ENCODE measurements at places on chromosomes 2 and 18.

- no peak for DNase-seq
Measured at GRCh38 chr2:105784589-105784988, 39.9 kb downstream of the NCK2 start.

GRCh38 chr18:34493099-34493544, 217.0 kb upstream of the DTNA start:
- no peak for DNase-seq

DNA sequence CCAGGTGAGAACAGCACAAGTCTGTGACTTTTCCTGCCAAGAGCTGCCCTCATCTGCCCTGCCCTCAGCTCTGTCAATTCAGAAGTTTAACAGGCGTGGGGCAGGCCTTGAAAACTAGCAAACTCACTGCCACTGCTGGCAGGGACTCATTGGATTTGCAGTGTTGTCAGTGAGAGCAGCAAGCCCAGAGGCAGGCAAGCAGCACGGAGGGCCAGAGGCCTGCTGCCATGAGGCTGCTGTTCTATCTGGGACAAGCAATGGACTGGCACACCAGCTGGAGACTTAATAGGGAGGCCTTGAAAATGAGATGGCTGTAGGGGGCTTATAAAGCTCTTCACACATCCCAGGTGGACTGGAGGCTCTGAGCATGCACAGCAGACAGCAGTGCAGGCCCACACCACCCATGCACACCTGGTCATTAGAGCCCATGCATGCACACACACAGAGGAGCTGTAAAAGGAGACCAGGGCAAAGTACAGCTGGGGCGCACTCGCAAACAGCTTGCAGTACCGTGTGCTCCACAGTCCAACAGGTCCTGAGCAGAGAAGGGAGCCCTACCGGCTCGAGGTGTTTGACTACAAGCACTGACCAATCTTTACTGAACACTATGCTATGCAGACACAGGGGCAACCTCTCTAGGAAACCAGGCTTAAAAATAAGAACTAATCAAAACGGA, 28.7 kb downstream of the MGAT4A start:
- no peak for DNase-seq

DNA sequence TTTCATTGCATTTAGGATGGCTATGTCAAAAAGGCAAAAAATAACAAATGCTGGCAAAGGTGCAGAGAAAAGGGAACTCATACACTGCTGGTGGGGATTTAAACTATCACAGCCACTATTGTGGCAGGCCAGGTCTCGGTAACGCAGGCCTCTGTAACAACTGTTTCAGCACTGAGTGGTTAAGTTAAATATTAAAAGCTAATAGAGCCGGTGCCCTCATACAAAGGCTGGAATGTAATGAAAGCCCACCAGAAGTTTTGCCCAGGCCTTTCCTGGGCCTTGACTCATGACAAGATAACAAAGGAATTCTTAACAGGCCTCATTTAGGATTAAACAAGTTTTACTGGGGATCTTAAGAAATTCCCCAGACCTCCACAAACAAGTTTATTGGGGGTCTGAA, 10.7 kb downstream of the MERTK start:
- DNase-seq: no peak

GRCh38 chr2:74843899-74844298, 10.0 kb downstream of the HK2 start:
- DNase-seq: no peak

- no peak for DNase-seq
Measured at GRCh38 chr2:60317844-60318243, 235.6 kb downstream of the BCL11A start.

GRCh38 chr2:7771781-7772180, 854.6 kb downstream of the RNF144A start:
- DNase-seq: no peak

DNA sequence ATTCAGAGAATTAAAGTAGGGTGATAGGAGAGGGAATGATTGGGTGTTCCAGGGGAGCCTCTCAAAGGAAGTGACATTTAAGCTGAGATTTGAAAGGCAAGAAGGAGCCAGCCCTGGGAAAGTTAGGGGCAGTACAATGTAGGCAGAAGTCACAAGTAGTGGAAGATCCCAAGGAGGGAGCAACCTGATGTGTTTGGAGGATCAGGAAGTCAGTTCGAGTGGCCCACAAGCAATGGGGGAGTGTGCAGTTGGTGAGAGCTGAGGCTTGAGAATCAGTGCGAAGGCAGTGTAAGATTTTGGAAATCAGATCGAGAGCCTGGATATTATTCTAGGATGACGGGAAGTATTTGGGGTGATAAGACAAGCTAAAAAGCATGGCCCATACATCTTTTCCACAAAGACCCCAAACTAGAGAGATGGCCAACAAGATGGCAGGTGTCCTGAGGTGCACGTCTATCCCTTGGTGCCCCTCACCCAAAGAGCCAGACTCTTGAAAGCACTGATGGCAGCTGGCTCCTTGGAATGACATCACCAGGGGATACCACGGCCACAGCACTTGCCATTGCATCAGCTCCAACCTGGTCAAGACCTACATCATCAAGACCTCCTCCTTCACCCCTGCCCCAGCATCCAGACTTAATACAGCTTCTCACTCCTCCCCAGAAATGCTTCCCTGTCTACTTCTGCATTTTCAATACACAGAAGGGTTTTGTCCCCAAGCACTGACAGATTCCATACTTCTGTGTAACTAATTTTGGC, 127.3 kb downstream of the BCL2 start:
- no peak for DNase-seq

- DNase-seq: no peak
Measured at GRCh38 chr18:27685807-27686412, 491.0 kb downstream of the CDH2 start.

DNA sequence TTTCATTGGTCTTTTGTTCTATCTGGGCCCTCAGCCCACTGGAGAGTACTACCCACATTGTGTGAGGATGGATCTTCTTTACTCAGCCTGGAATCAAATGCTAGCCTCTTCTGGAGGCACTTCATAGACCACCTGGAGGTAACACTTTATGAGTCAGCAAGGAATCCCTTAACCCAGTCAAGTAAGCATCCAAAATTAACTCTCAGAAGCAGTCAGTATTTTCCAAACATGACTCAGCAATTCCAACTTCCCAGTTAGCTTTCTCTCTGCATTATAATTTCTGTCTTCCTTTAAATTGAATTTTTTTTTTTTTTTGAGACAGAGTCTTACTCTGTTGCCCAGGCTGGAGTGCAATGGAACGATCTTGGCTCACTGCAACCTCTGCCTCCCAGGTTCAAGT, 142.7 kb downstream of the ACKR3 start:
- DNase-seq: no peak

GRCh38 chr2:20738772-20739171, 71.8 kb downstream of the GDF7 start:
- no peak for DNase-seq

- DNase-seq: no peak
Measured at GRCh38 chr2:240972636-240973521, 25.5 kb upstream of the SNED1 start.

DNA sequence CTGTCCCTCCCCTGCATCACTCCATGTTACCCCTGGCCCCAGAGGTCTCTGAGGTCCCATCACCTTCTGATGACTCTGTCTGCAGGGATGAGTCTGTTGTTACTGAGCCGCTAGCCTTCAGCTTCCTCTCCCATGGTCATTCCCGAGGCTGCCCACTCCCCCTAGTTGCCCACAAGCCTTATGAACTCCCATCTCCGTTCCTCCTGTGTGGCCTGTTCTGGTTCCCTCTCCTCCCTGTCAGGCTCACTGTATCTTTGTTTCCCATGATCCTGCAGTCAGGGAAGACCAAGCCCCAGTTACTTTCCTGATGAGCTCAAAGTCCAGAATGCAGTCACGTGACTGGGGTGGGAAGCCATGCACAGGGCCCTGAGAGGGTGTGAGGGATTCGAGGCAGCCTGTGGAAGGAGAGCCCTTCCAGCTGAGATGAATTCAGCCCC, 39.5 kb downstream of the INPP4A start:
- no peak for DNase-seq

All from stimulated activated CD8-positive, alpha-beta memory T cell treated with anti-CD3 and anti-CD28 coated beads, Interleukin-4, amount 100 ng/mL, for 1 hour (primary cell).